ENCODE measurements at places on chromosomes 4 and X.

DNA sequence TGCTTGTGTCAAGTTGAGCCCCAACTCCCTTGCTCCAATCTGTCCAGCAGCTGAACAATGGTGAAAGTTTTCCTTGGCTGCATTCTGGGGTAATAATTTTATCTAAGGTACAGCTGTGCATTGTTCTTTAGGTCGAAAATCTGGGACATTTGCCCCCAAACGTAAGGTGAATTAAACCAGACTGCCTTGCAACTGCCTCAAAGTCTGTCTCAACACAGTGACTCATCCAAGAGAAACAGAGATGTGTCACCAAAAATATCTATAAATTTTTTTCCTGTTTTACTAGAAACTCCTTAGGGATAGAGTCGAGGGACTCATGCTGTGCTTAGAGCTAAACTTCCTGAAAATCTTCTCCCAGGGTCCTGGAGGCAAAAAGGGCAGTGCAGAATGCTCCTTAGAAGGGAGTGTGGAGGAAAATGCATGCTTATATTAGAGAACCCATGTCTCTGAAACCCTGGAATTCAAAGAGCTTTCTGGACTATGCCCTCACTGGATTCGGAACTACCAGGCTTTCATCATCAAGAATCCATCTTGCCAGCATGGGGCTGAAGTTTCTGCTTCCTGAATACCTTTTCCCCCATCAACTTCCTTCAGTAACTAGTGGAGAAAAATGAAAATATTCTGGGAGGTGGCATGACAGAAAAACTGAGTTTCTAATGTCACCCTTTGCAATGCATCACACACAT is 115.7 kb downstream of the PALLD start:
- no peak for DNase-seq

DNA sequence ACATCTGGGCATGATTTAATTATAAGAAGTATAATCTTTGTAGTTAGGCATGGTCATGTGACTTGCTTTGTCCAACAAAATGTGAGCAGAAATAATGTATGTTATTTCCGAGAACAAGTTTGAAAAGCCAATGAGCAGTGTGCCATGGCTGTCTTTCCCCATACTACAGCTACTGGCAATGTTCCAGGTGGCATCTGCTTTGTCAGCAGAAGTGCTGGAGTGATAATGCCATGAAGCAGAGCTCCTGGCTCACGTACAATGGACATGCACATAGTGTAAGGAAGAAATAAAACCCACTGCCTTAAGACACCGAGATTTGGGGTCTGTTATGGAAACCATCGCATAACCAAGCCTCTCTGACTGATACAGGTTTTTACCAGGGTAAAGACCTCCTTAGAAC is 212.6 kb upstream of the RASGEF1B start:
- no peak for DNase-seq

DNA sequence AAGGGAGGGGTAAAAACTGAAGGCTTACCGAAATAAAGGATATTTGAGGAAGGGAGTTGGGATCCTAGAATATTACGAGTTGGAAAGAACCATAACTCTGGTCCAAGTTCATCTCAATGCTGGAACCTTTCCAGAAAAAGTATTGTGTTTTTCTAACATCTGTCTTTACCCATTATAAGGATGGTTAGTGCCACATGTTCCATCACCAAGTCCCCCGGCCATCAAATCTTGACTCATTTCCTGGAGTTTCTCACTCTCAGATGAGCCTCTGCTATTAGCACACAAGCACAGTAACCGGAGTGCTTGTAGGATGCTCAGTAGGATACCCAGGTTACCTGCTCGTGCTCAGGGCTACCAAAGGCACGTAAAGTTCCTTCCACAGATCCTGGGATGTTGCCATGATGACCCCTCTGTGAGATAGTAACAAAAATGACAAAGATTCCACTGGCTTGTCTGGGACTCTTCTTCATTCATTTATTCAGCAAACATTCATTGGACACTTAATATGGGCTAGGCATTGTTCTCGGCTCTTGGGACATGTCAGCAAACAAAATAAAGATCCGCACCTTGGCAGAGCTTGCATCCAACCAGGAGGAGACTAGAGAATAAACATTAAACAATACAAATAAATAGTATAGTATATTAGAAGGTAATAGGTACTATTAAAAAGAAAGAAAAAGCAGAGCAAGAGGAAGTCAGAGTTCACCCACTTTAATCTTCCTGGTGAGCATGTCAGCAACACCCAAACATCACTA is 36.3 kb downstream of the PKD2 start:
- DNase-seq: no peak

DNA sequence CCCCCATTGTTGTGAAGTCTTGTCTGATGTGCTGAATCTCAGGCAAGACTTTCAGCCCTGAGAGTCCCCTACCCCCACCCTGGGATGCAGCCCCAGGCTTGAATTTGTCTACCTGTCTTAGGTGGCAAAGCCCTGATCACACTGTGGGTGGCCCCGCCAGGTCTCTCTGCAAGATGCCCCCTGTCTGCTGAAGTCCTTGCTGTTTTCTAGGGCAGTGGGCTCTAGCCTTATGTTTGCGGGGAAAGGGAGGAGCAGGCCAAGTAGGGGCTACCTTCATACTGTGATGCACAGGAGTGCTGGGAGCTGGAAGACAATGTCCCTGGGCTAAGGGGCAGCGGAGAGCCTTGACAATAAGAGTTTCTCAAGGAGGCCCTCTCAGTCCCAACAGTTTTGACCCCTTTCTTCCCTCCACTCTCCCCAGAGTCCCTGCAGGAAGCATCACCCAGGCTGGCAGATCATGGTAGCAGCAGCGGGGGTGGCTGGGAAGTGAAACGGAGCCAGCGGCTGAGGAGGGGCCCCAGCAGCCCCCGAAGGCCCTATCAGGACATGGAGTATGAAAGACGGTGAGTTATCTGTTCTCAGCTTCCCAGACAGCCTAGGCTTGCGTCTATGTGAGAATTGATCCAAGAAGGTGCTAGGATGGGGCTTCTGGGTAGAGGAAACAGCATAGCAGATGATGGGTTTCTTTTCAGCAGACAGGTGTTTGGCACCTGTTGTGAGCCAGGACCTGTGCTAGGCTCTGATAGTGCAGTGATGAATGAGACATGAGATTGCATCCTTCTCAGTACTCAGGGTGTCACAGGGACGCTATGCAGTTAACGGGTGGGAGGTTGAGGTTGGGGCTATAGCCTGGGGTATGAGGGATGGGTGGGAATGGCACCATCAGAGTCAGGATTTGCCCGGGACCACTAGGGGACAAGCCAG is 2.2 kb downstream of the RBM10 start:
- DNase-seq: no peak

DNA sequence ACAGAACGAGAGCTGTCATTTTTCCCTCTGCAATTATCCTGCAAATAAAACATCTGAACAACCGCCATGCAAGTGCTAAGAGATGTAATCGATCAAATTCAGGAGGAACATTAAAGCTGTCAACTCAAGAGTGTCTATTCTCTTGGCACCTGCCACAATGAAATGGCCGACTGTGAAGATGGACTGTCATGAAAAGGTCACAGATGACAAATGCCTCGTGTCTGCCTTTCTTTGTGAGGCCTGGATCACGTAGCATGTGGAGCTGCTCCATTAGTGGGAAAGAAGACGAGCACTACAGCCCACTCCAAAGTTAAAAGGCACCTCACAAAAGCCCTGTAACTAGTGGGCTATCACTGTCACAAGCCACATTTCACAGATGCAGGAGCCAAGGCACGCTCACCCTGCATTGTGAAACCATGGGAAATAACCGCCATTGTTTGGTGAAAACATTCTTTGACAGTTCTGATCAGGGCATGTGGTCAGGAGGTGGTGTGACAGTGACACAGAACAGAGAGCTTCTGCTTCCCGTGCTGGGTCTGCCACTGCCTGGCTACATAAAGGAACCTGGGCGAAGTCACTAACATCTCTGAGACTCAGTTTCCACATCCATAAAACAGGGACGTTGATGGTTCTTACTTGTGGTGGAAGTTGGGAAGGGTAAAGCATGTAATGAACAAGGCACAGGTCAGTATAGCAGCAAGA is 98.9 kb downstream of the EVC2 start:
- DNase-seq: peak; percentile 49

DNA sequence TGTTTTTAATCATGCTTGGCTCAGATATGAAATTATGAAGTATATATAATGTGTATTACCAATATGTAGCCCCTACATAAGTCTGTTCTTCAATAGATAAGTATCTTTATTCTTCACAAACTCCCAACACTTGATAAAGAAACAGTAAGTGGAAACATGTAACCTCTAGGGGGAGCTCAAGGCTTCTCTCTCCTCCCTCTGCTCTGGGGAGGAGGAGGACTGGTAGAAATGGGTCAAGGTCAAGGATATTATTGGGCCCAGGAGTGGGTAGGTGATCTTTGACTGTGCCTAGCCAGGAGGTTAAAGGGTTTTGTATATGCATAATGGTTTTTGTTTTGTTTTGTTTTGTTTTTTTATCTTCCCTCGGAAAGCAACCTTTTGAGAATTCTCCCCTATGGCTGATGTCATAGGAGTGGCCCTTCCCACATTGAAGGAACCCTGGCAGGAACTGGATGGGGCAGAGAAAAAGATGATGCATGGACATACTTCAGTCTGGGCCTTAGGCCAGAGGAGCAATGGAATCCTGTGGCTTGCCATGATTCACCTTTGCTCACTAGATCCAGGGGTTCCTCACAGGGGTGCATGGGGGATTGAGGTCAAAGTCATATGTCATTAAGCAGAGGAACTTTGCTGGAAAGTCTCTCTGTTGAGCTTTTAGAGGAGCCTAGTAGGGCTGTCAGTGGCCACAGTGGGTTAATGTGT is 460.3 kb downstream of the MID1IP1 start:
- DNase-seq: peak; percentile 36

GRCh38 chrX:51902510-51903050 is 9.2 kb downstream of the MAGED1 start:
- no peak for DNase-seq

DNA sequence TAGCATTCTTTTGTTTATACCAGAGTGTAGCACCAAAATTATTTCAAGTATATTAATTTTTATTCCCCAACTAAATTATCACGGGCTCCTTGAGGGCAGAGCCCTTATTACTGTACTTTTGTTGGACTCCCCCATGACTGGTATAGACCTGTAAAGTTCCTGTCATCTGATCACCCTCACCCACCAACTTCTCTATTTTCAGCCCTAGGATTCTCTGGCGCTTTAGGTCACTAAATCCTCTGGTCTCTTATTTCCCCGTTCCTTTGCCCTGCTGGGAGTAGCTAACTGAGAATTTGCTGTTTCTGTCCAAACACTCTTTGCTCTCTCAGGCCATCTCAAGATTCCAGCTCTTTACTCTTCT is 3.2 kb upstream of the XKRX start:
- no peak for DNase-seq

GRCh38 chr4:142824368-142824767 is 21.7 kb downstream of the INPP4B start:
- DNase-seq: no peak

- DNase-seq: no peak
Observed at GRCh38 chr4:78779280-78779679, 3.1 kb downstream of the BMP2K start.

- no peak for DNase-seq
Observed at GRCh38 chr4:99468889-99469288, 33.7 kb upstream of the ADH7 start.

GRCh38 chr4:86452422-86452891 is 92.6 kb upstream of the MAPK10 start:
- no peak for DNase-seq

DNA sequence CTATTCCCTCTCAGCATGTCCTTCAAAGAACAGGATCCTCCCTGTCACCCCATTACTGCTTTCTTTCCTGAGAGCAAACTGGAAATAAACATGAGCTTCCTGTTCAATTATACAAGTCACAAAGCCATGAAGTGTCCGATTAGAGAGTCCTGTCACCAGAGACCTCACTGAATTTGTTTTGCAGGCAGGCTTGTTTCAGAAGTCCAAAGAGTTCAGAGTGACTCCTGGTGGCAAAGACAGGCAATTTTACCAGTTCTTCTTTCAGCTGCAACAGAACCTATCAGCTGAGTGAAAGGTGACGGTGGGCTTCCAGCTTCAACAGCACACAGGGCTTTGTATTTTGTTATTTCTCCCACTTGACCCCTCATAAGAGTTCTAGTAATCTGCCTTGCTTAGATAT is 6.4 kb downstream of the ELK1 start:
- no peak for DNase-seq

DNA sequence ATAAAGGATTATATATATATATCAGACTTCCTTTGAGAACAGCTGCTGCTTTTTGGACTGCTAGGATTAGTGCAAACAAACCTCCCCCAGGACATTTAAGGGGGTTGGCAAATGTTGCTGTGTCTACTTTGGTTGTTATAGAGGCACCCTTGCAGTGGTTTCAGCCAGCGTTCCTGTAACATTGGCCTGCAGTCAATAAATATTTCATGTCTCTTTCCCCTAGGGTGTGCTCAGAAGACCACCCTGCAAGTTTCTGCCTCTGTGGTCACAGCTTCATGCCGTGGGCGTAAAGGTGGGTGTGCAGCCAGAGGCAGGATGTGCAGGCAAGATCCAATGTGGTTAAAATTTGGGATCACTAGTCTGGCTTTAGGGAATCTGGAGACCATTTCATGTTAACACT is 28.9 kb downstream of the FGF5 start:
- no peak for DNase-seq

GRCh38 chr4:33268776-33269175 is 2548.6 kb downstream of the PCDH7 start:
- DNase-seq: no peak

- peak; percentile 13 for DNase-seq
Observed at GRCh38 chr4:77697860-77698590, 92.4 kb downstream of the CXCL13 start.

DNA sequence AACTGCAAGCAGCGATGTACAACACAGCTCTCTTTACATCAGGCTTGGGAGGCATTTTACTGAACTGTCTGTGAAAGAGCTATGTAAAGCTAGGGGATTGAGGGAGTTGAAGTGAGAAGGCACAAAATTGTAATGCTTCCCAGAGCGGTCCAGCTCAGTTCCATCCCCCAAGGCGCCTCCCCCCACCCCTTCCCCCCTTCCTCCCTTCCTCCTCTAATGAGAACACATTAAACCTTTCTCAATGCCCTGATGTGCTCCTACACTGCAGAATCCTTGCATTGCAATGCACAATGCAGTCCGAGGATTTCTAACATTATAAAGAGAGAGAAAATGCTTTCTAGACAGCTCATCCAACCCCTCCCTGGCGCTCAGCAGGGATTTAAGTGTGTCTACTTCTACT is 73.9 kb downstream of the CXXC4 start:
- no peak for DNase-seq

GRCh38 chr4:177374966-177375365 is 65.3 kb downstream of the NEIL3 start:
- DNase-seq: no peak

GRCh38 chrX:154730253-154730891 is 20.5 kb downstream of the GAB3 start:
- no peak for DNase-seq

DNA sequence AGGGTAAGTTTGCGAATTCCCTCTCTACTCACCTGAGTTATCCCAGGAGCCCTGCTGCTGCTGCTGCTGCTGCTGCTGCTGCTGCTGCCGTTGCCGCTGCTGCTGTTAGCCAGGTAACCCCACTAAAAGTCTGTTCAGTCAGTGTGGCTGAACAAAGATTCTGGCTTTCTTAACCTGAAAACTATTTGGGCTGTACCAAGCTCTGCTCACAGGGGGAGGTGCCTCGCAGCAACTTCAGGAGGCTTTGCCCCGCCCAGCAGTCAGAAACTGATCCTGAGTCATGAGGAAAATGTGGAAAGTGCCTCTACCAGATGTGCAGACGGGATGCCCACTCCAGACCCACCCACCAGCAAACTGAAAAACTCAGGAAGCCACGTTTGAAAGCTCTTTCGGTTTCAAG is at the start of gene CAPN6:
Gene CAPN6, minus strand, starts transcription at position 145 of the 400 bp plus-strand sequence. CDS start 6,547 bp downstream, outside the sequence.
- DNase-seq: no peak

Data from SK-N-DZ (cell line).